ENCODE measurements at places on chromosomes 2 and 18.

GRCh38 chr18:36593641-36594040, 235.2 kb downstream of the TPGS2 start:
- DNase-seq, result no peak

DNA sequence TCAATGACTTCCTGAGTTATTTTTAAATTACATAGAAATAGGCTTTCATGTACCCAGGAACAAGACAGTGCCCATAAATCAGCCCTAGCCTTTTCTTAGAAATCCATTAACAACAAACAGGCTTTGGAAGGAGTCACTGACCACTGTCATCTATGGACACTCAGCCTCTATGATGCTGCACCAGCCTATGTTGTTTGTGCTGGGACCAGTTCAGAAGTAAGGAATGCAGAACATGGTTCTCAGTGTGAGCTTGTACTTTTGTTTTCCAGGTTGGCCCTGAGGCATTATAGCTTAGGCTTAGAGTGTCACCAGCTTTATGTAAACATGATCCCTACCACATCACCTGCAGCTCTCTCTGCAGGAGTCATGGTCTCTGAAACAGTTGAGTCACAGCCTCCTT, 335.7 kb upstream of the CDH7 start:
- no peak for DNase-seq

GRCh38 chr2:73886357-73886756, 6.5 kb upstream of the ACTG2 start:
- DNase-seq, result no peak

GRCh38 chr2:144583741-144584453, 64.0 kb upstream of the ZEB2 start:
- DNase-seq, result no peak

DNA sequence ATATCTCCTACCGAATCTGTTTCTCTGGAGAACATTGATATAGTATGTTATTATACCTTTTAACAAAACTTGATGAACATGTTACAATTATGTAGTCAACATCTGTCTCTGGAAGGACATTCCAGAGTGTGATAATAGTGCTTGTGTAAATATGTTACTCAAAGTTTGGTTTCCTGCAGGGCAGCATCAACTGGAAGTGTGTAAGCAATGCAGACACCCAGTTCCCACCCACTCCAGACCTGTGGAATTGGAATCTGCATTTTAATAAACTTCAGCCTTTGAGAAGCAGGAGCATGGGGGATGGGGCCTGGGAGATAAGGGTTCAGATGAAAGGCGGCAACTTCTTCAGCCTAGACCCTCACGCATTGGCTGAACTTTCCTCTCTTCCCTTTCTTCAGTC, 398.9 kb downstream of the RND3 start:
- DNase-seq, result no peak

DNA sequence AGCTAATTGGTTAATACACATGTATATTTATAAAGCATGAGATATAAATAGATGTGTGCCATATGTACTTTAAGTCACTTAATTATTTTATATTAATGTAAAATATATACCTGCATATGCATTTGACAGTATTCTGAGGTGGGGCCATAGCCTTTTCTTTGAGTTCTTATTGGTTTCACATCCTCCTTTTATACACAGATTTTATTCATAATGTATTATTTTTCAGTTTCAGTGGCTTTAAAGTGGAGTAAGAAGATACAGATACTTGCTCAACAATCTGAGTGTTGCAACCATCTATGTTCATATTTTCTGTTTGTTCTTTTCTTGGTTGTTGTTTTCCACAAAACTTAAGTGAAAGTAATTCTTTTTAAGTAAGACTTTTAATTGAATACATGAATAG, 436.5 kb downstream of the RND3 start:
- no peak for DNase-seq

- DNase-seq, result no peak
These were observed 13.9 kb downstream of the BMP10 start for GRCh38 chr2:68857202-68857845.

GRCh38 chr2:4674007-4674406, 970.6 kb downstream of the DCDC2C start:
- peak; percentile 57 for DNase-seq

GRCh38 chr2:178109813-178110212, 2.4 kb upstream of the RBM45 start:
- DNase-seq, result no peak

GRCh38 chr2:74076074-74076470, 71.6 kb downstream of the BOLA3 start:
- DNase-seq, result no peak

DNA sequence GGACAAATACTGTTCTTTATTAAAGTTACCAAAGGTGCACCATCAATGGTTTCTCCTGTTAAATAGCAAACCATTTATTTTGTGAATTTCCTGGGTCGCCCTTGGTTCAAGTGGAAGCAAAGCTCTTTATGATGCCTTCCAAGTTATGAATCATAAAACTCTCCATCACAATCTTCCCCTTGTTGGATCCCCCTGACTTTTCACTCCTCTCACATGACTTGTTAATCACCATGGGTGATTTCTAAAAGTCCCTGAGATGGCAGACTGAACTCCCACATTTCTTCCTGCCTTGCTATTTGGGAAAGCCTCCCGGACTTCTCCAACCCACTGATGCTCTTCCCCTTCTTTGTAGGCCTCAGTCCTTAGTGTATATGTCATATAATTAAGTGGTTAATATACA, 176.0 kb downstream of the THADA start:
- DNase-seq, result no peak

DNA sequence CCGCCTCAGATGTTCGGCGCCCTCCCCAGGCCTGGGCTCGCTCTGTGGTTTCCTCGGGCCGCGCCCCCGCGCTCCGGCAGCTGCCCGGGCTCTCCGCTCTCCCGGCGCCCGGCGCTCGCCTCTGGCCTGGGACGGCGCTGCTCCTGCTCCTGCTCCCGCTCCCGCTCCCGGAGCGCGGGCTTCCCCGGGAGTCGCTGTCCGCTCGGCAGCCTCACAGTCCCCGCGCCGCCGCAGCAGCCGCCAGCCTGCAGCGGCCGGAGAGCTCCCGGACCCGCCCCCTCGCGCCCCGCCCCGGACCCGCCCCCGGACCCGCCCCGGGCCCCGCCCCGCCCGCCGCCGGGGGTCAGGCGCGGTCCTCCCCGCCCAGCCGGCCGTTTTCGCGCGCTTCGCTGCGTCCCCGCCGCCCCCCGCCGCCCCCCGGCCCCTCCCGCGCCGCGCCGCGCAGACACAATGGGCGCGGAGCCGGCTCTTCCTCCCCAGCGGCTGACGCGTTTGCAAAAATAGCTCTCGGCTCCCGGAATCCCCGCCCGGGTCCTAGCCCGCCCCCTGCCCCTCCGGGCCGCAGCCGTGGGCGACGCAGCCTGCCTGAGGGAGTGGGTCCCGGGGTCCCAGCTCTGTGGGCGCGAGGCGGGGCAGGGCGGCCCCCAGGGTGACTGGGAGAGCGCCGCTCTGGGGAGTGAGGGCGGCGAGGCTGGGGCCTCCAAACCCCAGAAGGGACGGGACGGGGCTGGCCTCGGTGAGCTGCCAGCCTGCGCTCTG, at the start of gene ARL4C:
ARL4C (minus strand) TSS at position 247 of the 759 bp plus-strand sequence. CDS start 495 bp downstream, outside the sequence.
- DNase-seq, result peak; percentile 90

DNA sequence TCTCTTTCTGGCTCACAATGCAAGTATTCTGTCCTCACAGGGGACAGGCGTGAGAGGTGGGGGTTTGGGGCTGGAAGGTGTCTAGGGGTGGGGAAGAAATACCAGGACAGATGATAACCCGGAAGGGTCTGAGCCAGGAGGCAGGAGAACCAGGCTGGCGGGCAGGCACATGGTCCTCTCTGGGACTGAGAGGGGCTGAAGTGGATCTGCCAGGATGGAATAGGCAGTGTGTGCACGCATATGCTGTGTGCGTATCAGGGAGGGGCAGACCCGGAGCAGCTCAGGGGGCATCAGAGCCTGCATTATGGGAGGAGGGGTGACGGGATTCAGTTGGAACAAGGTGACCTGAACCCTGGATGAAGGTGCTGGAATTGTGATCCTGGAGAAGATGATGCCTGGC, 157.3 kb downstream of the DYSF start:
- no peak for DNase-seq

GRCh38 chr2:226213717-226214116, 585.9 kb downstream of the IRS1 start:
- no peak for DNase-seq

- DNase-seq, result no peak
These were observed 39.8 kb downstream of the SPRED2 start for GRCh38 chr2:65392609-65393008.

- no peak for DNase-seq
These were observed 12.6 kb downstream of the CNDP1 start for GRCh38 chr18:74546751-74547530.

DNA sequence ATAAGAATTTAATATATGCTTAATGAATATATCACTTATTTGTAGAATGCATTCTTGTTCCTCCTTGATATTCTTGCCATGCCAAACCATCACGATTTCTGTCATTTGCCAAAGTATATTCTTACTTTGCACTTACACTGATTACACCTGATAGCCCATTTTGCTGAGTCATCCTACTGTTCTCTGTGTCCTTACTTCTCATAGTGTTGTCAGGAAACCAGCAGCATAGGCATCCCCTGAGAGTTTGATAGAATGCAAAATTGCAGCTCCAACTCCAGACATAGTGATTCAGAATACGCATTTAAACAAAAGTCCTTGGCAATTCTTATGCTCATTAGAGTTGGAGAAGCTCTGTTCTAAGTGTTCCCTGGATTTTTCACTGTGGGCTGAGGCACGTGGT, 687.1 kb downstream of the DPP10 start:
- no peak for DNase-seq

DNA sequence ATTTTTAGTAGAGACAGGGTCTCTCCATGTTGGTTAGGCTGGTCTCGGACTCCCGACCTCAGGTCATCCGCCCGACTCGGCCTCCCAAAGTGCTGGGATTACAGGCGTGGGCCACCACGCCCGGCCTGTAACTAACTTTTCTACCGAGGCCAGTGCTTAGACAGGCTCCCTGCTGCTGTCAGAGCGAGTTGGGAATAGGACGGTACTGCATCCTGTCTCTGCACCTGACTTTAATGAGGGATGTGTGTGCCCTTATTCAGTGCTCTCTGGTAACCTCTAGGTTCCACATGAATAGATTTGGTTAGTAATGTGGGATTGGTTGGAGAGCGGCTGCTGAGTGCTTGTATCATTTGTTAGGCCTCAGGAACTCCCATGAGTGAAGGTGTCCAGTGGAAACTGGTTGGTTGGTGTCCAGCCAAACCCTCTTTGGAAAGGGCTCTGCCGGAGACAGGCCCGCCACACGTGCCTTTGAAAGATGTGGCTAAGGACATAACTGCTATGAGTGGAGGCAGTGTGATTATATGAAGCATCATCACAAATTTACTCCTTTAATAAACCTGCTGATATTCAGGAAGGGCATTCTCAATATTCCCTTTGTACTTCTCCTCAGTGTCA, 36.6 kb downstream of the MYOM1 start:
- DNase-seq, result peak; percentile 43

DNA sequence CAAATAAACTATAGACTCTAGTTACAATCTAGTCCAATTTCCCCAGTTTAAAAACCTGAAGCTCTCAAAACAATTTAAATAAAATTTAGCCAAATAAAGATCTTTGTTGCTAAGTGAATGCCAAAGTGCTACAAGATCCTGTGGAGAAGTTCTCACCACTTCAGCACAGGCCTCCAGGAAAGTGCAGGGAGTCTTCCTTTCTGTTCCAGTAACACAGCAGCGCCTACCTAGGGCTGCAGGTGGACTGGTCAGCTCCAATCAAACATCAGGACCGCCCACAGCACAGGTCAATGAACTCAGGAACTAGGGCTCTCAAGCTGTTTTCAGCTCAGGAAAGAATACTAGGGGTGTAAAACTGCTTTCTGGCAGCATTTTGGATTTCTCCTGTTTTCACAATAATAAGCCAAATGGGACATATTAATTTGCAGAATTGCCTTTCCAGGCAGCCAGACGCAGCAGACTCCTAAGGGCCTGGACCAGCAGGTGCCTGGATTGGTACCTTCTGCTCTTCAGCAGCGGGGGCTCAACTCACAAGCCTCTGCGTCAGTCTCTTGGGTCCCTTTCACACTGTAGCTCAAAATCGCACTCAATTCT, 1.5 kb downstream of the FAM110C start:
- no peak for DNase-seq

- DNase-seq, result no peak
These were observed 193.8 kb upstream of the ARL4C start for GRCh38 chr2:234690569-234691213.

DNA sequence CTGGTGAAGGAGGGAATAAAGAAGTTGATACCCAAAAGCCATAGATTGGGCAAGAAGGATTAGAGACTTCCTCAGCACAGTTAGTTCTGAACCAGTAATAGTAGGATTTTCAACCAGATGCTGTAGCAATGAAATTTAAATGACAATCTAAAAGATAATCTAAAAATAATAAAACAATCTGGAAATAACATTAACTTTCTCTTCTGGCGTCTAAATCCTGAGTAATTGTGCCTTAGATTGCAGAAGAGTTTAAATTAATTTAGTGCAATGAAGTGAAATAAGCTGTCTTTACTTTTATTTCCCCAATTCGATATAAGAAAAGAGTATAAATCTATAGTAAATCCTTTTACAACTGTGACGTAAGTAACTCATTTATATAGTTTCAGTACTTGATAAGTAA, 186.8 kb upstream of the DOK6 start:
- no peak for DNase-seq

DNA sequence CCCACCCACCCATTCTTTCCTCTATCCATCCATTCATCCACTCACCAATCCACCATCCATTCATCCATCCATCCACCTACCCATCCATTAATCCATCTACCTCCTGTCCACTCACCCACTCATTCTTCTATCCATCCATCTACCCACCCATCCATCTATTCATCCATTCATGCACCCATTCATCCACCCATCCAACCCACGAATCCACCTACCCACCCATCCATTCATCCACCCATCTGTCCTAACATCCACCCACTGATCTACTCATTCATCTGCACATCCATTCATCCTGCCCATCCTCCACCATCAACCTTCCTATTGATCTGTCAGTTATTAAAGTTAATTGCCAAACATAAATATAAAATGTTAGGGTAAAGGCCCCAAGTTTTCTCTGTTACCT, 25.6 kb downstream of the LDLRAD4 start:
- no peak for DNase-seq

- no peak for DNase-seq
These were observed 106.0 kb downstream of the ZNF519 start for GRCh38 chr18:14026199-14026598.
